ENCODE measurements at places on chromosomes 5 and 9. TPM values are rescaled to one million over a fixed set of nuclear protein-coding genes. Genes with fewer than 3 reads are reported as not detected.

DNA sequence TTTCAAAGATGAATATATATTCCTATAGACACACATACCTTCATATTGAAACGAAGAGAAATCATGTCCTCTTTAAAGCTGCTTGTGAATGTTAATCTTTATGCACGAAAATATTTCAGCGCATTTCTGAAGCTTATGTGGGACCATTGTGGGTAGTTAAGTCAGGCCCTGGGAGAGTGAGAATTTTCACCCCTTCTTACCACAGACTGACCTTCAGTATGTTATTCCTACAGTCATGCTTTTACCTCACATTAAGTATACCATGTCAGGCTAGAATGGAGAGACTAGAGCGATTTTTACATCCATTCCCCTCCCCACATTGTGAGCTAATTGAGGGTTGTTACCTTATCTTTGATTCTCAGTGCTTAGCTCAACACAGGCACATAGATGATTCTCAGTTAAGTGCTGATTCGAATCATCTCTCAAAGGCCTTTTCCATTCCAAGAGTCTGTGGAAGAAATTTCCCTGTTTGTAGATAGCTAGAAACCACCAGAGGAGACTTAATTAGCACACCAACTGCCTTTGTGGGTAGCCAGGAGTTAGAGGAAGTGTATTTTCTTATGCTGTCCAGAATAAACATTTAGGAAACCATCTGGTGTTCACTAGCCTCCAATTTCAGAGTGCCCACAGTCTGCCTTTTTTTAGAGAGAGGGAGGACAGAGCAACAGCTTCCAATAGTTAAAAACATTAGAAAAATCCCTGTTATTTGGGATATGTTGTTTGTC, 110.5 kb downstream of the MEGF10 start:
- DNase-seq: no peak

ANKRD34B gene
- not detected for total RNA-seq

HMCN2 gene
- 0.20 TPM for total RNA-seq

GRCh38 chr5:169091396-169091980, 209.5 kb downstream of the SLIT3 start:
- no peak for DNase-seq

DNA sequence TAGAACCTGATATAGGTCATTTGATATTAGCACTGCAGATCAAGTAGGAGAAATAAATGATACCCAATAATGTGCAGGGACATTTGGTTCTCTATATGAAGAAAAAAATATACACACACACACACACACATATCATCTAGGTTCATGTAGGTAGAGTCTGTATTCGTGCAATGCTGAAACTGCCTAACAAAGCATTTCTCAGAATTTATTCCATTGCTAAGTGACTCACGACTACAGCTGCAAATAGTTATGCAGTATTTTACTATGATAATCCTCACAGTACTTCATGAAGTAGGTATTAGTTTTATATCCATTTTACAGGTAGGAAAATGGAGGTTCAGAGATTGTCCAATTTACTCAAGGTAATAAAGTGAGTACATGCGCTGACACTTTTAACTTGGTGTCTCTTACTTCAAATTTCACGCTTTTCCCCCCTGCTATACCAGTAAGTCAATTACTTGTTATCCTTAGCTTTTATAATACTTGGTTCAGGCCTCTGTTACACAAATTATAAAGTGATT, 2.4 kb downstream of the GIN1 start:
- DNase-seq: no peak

GRCh38 chr9:130635721-130636647, 28.4 kb upstream of the PRDM12 start:
- no peak for DNase-seq

DNA sequence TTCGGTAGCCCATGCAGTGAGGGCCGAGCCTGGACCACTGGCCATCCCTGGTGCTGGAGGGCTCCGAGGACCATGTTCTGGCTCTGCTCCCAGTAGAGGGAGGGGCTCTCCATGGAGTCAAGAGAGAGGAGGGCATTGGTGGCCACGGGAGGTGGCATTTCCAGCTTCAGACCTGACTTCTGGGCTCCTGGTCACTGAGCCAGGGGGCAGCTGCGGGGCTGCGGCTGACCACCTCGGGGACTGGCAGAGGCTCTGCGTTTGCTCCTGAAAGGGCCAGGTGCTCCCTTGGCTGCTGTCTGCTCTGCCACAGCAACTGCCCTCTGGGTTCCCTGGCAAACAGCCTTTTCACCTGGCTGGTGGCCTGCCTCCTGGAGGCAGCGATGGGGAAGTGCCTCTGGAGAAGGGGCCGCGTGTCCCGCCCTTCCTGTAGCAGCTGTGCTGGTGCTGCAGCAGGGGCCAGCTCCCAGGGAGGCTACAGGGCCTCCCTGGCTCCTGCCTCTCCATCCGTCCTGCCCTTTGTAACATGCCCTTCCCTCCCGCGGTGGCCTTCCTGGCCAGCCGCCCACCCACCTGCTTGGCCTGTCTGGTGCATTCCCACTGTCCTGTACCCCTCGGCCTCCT, 144.6 kb downstream of the CACNA1B start:
- DNase-seq: peak; percentile 62

GLRA1 gene
- total RNA-seq: not detected

CTXN3 gene
- total RNA-seq: not detected

DNA sequence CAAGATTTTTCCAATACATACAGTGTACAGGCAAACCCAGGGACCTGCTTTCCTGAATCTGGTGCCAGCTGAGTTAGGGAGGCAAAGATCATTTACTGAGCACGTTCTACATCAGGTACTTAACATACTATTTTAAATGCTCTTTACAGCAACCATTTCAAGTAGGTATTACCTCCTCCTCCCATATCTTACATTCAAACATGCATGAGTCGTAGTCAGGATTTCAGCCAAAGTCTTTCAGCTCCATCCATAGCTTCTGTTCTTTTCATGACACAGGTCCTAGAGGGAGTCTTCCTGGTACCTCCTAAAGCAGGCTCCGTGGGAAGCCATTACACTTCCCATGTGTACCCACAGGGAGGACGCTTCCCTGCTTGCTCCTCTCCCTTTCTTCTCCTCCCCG, 11.7 kb downstream of the KCNV2 start:
- DNase-seq: no peak

- DNase-seq: no peak
Observed at GRCh38 chr5:157004893-157005551, 42.0 kb upstream of the TIMD4 start.

- DNase-seq: no peak
Observed at GRCh38 chr5:162268694-162269481, 201.3 kb downstream of the GABRG2 start.

BHMT2 gene
- total RNA-seq: not detected

DNA sequence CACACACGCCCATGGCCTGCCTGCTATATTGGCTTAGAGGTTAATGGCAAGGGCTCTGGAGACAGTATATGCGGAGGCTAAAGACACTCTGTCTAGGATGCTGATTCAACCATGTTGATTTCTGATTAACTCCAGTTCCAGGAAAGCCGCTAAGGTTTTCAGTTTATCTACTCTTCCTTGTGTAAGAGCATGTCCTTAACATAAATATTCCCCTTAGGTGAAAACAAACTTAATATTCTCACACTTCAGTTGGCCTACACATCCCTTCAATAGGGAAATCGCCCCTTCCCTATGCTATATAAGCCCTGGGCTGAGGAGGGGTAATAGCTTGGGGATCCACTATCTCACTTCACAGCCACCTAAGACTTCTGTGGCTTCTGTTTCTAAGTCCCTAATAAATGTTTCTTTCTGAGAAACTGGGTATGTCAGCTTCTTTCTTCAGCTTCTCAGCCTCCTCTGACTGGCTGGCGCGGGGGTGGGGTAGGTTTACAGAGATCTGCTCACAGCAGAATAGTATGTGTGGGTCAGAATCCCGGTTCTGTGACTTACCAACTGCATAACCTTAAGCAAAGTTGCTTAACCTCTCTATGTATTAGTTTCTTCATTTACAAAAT, 4.3 kb upstream of the GPX3 start:
- DNase-seq: no peak

DNA sequence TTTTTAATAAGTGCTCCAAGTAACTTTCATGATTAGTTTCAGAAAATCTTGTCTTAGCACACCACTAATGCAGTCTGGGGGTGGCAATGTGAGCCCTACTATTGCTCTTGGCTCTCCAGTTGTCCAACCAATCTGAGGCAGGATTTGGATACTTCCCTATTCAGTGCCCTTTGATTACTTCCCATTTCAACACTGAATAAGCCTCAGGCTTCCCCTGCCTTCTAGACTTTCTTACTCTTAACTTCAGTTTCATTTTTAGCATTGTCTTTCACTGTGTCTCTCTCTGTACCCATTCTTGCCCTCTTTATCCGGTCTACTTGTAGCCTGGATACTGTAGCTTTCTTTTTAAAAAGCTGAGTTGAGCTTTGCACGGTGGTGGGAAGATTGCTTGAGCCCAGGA, 186.1 kb downstream of the C9orf152 start:
- no peak for DNase-seq

- DNase-seq: peak; percentile 74
Observed at GRCh38 chr5:96733771-96734500, 71.8 kb downstream of the CAST start.

- DNase-seq: no peak
Observed at GRCh38 chr9:135076876-135077430, 10.5 kb upstream of the OLFM1 start.

DNA sequence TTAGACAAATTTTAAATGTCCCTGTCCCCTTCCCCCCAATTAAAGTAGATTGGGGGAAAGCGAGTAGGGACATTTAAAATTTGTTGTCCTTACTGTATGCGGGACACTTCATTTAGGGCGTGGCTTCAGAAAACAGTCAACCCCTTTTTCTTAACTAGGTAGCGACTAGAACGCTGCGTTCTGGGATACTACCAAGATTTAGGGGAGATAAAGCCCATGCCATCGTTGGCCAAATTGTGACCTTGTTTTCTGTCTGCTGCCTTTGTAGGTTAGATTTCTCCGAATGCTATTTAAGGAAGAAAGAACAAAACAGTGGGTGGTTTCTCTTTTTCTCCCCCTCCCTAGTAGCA, 1.2 kb downstream of the CKS2 start:
- peak; percentile 28 for DNase-seq

- DNase-seq: no peak
Observed at GRCh38 chr5:39494107-39494510, 69.3 kb upstream of the DAB2 start.

DNA sequence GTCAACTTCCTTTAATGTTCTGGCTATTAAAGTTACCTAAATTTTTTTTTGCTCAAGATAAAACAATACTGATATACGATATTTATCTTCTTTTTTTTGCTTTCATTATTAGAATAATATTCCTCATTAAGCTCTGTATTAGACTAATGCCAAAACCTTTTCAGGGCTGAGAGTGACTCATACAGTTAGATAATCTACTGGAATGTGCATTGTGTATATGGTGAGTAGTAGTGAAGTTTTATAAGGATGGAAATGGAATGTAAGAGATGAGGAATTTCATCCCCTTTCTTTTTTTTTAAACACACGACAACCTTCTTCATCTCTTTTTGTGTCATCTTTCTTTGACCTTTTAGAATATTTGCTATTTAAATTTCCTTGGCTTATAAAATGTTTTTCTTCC, 268.6 kb downstream of the ISL1 start:
- no peak for DNase-seq

GRCh38 chr9:117178596-117179375, 236.1 kb downstream of the ASTN2 start:
- DNase-seq: no peak

SLC4A9 gene
- total RNA-seq: not detected

MZB1 gene
- total RNA-seq: not detected

- DNase-seq: peak; percentile 51
Observed at GRCh38 chr5:43661102-43661501, 58.1 kb downstream of the NNT start.

SLC6A18 gene
- not detected for total RNA-seq

DNA sequence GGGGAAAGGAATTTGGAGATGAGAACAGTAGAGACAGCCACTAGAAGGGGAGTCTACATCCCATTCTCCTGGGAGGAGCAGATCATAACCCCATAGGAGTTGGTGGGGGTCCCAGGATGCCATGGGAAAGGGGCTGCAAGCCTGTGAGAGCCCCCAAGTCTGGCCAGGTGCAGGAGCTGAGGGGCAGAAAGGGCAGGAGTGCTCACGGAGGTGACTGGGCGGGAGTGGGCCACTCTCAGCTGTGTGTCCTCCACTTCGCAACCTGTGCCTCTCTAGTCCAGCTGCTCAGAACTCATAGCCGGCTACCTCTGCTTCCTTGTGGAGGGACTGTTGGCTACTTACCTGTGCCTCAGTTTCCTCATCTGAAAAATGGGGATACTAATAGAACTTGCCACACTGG, 263.9 kb downstream of the FSTL4 start:
- DNase-seq: no peak

LVRN gene
- total RNA-seq: 0.43 TPM

- no peak for DNase-seq
Observed at GRCh38 chr5:134493461-134494055, 31.9 kb upstream of the JADE2 start.

Data from hepatocyte (in vitro differentiated cells).